Central memory CD4-positive, alpha-beta T cell (primary cell): ENCODE measurements at places on chromosomes 3 and 15.

DNA sequence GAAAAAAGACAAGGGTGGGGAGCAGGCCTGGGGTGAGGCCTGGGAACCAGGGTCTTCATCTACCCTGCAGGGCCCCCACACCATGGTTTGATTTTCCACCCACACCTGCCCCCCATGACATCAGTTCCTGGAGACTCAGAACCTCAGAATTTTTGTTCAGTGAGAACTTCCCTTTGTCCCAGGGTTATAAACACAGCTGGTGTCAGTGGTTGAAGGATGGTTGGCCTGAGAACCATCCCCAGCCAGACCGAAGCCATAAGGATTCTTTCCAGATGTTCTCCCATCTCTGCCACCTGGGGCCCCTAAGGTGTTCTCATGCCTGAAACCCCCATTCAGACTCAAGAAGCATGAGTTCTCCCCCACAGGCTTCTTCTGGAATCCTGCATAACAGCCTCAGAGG is 16.6 kb downstream of the CCDC33 start:
- no peak for DNase-seq

DNA sequence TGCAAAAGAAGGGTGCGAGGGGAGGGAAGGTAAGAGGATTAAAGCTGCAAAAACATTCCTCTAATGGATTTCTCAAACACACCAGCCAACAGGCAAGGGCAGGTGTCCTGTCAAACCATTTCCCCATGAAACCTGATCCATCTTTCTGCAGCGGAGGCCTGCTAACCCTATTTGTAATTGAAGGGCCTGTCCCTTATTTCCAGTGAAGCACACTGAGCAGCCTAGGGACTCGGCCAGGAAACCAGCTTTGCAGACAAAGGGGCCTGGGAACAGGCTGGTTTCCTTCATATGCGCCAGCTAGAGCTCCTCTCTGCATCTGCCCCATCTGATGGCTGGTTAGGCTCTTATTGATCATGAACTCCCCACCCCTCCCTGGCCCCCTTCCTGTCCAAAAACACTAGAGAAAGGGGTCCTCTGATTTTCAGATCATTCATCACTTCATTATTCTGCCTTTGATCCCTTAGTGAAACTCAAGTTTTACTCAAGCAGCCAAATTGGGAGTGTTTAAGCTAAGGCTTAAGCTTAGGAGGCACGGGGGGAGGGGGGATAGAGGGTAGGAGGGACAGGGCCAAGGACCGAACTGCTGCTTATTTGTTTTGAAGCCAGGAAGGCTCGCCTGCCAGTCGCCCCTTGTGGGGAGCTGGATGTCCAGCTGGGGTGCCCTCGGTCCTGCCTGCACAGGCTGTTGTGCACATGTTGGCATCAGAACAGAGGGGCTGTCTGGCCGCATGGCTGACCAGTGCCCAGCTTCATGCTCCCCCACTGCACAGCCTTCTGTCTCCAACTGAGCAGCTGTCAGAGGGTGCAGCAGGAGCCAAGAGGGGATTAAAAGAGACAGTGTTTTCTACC is 53.1 kb downstream of the BOC start:
- no peak for DNase-seq

- DNase-seq = no peak
Measured at GRCh38 chr15:60554494-60554893, 75.6 kb upstream of the ICE2 start.

- DNase-seq = no peak
Measured at GRCh38 chr3:48552111-48552951, 4.3 kb downstream of the PFKFB4 start.

DNA sequence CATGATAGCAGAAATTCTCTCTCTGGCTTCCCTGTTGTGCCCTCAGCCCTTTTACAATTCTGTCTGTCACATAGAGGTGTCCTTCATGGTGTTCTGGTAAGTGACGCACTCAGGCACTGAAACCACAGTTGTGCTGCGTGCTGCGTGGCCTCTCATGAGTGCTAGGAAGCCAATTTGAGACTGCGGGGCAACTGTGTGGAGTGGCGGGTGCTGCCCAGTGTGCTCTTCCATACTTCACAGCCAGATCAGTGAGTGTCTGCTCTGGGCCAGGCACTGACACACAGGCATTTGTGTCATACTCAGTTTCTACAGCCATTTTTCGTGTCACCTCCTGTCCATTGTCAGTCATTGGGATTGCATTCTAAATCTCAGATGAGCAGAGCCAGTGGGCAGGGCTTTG is 133.1 kb upstream of the PLXNA1 start:
- DNase-seq = no peak

GRCh38 chr15:79157631-79158592 is 67.3 kb upstream of the RASGRF1 start:
- DNase-seq = no peak

DNA sequence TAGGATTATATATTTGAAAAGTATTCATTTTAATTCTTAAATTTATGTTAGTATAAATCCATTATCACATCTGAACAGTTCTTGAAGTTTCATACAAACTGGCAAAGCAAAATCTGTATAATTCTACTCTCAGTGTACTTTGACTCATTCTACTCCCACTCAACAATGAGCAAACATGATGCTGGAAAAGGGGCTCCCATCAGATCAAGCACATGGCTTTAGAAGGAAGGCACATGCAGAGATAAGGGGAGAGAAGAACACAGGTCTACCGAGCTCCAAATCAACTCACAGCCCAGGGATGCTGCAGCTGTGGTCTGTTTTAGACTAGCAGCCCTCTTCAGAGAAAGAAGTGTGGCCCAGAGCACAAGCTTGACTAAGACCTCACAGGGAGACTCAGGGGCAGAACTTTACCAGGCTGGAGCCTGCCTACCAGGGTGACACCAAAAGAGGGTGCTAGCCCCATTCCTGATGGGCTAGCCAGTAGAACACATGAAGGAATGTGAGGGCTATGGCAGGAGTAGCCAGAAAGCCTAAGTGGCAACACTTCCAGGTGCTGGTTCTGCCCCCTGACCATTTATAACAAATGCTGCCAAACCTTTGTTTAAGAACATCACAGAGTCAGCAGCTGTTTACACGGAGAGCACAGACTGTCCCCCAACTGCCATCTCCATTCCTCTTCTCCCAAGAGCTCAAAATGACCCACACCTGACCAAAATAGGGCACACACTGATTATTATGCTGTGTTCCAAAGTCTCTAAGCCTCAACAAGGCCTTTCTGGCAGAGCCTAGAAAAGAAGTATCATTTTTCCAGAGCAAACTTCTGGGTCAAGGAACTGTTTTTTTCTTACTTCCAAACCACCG is 19.5 kb downstream of the SEC22C start:
- DNase-seq = no peak

- DNase-seq = no peak
Measured at GRCh38 chr3:12042638-12043037, 38.5 kb downstream of the SYN2 start.

- DNase-seq = no peak
Measured at GRCh38 chr15:66021496-66022162, 152.3 kb downstream of the RAB11A start.

- DNase-seq = no peak
Measured at GRCh38 chr3:172287937-172288477, 160.2 kb downstream of the GHSR start.

DNA sequence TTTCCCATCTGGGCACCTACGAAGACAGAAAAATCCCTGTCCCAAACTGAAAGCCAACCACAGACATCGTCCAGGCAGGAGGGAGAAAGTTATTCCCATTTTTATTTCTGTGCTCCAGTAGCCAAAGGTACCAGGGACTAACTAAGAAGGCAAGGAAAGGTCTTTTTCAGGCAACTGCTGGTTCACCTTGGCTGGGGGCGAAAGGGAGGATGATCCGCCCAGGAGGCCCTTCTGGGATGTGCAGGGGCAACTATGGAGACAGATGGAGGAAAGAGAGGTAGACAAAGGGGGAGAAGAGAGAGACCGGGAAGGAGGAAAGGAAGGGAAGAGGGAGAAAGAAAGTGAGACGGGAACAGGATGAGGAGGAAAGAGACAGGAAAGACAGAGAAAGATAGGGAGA is 13.3 kb downstream of the WNT5A start:
- no peak for DNase-seq

GRCh38 chr15:78421238-78421965 is 16.6 kb upstream of the IREB2 start:
- no peak for DNase-seq

DNA sequence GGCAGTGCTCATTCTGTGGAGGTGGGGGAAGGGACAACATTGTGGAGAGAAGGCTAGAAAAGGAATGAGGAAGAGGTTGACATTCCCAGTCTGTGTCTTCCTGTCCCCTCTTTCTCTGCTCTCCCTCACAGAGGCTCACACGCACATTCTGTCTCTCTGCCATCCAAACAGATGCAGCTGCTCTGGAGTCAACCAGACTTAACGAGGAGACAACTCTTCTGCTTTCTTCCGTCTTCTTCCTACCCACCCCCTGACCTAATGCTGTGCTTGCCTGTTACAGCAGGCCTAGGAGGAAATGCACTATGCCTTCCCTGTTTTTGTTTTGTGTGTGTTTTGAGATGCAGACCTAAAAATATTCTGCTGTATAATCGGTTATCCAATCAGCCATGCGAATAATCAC is 121.9 kb downstream of the CACNA1D start:
- DNase-seq = no peak

DNA sequence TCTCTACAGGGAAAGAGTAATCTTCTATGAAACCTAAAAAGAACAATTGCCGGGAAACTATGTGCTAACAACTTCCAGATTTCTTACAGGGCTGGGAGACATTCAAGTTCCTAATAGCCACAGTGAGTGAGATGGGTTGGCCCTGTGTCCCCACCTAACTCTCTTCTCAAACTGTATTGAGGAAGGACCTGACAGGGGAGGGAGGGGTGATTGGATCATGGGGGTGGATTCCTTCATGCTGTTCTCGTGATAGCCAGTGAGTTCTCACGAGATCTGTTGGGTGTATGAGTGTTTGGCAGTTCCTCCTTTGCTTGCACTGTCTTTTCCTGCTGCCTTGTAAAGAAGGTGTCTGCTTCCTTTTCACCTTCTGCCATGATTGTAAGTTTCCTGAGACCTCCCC is 958.7 kb downstream of the AGBL1 start:
- no peak for DNase-seq

DNA sequence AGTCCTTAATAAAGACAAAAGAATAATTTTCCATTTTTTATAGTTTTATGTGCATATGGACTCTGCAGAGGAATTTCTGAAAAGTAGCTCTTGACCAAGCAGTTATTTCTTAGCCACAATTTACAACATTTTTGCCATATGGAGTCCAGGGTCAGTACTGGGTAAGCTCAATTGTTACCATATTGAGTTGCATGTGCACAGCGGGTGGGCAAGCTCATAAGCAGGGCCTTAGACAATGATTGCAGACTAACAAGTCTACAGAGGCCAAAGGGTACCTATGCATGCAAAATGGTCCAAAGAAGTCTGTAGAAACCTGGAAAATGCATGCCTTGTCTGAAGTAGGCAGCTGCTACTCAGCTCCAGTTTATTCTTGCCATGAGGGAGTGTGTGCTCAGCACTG is 19.0 kb upstream of the ARHGEF26 start:
- no peak for DNase-seq

DNA sequence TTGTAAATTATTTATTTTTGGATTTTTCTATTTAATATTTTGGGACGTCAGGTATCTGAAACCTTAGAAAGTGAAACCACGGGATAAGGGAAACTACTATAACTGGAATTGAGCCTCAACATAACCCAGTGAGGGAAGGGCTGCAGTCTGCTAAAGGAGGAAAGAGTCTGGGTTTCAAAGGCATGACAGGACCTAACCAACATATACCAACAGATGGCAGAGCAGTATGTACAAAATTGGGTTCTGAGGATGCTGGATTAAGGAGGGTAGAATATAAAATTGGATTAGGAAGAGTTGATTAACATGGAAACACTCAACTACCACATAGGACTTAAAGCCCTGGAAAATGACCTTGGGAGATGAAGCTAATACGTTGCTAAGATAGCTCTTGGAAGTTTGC is 603.5 kb downstream of the MECOM start:
- DNase-seq = no peak

- DNase-seq = no peak
Measured at GRCh38 chr15:40889112-40889511, 5.1 kb upstream of the VPS18 start.

GRCh38 chr15:74378848-74379247 is 11.4 kb upstream of the CYP11A1 start:
- no peak for DNase-seq

DNA sequence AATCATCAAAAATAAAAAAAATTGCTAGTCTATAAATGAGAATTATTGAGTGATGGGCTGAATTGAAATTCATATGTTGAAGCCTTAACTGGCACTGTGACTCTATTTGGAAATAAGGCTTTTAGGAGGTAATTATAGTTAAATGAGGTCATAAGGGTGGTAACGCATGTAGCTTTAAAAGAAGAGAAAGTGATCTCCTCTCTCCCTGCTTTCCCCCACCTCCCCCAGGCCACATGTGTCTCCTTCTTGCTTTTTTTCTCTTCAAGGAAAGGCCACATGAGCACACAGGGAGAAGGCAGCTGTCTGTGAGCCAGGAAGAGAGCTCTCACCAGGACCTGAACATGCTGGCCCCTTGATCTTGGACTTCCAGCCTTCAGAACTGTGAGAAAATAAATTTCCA is 48.2 kb upstream of the ARPP19 start:
- DNase-seq = no peak

- no peak for DNase-seq
Measured at GRCh38 chr3:15380980-15381890, 46.1 kb downstream of the METTL6 start.

DNA sequence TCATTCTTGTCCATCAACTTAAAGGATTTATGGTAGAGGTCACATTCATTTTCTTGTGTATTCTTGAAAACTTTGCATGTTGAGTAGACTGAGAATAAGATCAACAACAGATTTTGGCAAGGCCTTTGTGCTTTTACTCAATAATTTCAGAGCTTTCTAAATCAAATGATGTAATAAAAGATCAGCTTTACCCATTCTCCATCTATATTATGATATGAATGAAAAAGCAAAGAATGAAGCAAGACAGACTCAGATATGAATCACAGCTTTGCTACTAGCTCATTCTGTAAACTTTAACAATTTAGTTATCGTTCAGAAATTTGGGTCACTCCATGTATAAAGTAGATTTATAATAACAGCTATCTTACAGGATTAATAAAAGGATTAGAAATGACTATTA is 275.8 kb upstream of the ARL6 start:
- DNase-seq = no peak
